ENCODE measurements at places on chromosomes 7 and 10.
A peak's percentile ranks its signal among the peaks of the same experiment; 100 is the strongest.

DNA sequence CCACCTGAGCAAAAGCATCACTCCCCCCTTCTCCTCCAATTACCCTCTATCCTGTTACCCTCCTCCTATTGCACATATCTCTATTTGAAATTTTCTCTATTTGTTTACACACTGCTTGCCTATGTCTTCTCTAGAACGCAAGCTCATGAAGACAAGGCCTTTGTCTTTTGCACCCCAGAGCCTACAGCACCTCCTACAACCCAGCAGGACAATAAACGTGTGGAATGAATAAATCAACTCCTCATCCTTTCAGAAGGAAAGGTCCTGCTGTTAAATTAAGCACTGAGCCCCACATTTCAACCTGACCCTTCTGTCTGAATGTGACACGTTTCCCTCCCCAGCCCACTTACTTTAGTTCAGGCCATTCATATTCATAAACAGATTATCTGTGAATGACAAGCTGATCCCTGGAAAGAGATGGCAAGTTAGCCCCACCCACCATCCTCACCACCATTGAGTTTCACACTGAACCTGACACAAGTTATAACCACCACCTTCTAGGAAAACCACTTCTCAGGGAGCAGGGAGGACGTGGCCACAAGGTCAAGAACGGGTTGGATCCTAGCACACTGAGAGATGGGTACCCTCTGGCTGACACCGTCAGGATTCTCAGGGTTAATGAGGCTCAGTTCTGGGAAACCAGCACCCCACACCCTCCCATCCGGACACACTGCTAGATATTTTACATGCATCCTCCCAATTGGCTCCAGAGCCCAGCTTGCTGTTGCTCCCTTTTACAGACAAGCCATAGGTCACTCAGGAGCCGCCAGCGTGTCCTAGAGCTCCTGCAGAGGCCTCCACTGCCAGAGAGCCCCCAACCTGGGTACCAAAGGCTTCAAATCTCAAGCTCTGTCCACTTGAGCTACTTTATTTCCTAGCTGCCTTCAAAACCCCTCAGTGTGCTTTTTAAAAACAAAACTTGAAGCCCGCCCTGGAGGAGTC lies 934 bp downstream of the PRTFDC1 start:
- DNase-seq, result no peak

DNA sequence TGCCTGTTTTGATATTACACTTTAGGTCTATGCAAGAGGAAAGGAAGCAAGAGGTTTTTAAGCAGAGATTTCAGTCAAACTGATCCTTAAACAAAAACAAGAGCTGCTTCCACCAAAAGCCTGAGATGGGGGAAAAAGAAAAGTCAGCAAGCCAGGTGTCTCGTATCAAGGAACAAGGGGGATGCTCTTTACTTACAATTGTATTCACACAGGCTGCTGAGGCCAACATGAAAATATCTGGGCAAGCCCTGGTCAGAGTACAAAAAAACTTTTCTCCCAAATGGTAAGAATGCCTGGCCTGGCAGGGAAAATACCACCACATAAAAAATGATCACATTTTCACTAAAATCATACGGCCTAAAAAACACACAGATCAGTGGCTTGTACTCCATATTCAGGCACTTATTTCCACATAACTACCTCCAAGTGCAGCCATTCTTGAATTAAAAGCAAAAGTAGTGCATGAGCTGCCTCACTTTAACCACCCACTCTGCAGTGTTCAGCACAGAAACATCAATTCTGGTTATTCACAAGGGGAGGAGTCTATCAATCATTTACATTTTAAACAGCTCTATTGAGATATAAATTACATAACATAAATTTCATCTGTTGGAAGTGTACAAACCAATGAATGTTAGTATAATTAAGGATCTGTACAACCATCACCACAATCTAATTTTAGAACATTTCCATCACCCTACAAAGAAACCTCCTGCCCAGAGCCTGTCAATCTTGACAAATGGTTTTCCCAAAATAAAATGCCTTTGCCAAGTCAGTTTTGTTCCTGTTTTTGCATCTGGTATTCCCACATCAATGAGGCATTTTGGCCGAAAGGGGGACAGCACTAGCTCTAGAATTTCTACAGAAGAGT lies 70.2 kb downstream of the GRB10 start:
- no peak for DNase-seq

DNA sequence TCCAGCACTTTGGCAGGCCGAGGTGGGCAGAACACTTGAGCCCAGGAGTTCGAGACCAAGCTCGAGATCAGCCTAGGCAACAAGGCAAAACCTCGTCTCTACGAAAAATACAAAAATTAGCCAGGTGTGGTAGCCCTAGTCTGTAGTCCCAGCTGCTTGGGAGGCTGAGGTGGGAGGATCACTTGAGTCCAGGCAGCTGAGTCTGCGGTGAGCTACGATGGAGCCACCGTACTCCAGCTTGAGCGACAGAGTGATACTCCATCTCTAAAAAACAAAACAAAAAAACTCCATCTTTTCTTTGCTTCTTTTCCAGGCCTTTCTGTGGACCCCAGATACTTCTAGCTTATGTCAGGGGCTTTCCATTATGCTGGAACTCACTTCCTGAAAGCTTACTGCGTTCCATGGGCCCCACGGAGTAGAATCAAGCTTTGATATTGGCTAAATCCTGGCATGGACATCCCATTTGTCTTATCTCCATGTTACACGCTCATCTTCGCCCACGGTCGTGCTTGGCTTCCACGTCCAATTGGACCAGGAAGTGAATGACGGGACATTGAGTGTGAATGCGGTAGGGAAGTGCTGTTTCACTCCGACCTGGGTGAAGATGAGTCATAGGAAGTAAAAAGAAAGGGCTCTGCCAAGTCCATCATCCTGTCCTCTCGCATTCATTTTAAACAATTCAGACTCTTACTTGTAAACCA lies 45.7 kb downstream of the FAM171A1 start:
- no peak for DNase-seq

GRCh38 chr7:17234398-17235031 lies 63.9 kb upstream of the AHR start:
- no peak for DNase-seq

DNA sequence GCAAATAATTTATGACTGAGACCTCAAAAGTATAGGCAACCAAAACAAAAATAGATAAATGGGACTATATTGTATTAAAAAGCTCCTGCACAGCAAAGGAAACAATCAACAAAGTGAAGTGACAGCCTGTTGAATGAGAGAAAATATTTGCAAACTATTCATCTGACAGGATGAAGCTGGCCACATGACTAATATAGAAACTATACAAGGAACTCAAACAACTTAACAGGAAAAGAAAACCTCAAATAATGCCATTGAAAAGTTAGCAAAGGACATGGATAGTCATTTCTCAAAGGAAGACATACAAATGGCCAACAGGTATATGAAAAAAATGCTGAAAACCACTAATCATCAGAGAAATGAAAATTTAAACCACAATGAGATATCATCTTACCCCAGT lies 245.1 kb downstream of the STK31 start:
- DNase-seq, result no peak

GRCh38 chr10:60028081-60028480 lies 121.7 kb upstream of the CCDC6 start:
- DNase-seq, result no peak

DNA sequence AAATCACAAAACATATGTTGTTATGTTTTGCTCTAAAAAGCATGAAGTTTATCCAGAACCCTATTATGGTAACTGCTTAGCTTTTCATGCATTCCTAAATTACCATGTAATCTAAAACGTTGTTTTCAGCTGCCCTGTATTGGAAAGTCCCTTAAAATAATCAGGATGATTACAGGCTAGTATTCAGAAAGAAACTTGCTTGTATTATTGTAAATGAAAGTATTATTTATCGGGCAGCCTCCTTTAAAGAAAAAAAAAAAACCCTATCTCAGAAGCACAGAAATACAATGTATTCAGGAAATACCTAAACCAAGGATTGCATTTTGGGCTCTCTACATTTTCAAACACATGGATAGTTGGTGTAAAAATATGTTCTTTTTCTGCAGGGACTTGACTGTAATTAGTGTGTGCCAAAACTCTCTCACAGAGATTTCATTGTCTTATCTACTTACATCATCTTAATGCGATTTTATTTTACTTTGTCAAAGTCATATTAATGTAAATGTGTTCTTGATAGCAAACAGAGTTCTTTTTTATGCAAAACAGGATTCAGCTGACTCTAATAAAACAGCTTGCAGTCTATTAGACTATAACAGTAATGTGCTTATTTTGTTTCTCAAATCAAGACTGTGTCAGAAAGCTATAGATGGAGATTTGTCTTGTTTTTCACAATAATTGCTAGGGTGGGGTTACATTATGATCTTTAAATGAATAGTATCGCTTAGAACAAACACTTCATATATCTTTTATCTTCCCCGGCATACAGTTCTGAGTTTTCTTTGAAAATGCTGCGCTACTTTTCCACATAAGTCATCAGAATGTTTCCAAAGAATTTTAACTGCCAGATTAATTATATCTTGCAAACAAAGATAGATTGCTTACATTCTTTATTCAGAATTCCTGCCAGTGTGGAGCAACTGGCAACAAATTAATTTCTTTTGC lies 65.3 kb upstream of the ARID5B start:
- no peak for DNase-seq

- peak; percentile 69 for DNase-seq
These were observed at the start of gene TRPV6 for GRCh38 chr7:142885311-142886230. Gene TRPV6 (minus strand): TSS chr7:142885745.

DNA sequence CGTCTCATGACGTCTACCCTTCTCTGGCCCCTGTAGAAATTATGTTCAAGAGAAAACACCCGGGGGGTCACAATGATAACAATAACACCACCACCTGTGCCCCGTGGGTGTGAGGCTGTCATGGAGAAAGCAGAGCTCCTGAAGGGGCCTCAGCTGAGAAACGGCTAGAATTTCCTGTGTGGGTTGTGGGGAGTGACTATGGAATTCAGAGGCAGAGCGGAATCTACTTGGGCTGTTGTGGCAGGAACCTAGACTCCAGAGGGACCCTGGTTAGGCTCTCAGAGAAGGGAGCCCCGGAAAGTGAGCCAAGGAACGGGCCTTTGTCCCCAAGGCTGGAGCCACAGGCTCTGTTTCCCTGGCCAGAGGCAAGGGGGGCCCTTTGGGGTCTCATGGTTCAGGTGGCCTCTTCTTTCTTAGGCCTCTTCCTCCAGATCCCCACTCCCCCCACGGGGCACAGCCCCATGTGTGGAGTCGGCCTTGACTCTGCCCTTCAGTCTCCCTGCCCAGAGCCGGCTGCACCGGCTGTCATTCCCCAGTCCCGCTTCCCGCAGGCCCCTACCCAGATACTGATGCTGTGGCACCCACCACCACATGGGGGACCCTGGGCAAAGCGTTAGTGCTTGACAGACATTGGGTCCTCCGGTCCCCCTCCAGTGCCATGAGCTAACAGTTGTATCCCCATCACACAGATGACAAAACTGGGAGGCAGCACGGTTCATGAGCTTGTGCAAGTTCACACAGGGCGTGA lies 6.5 kb upstream of the GIMAP8 start:
- DNase-seq, result no peak

- DNase-seq, result no peak
These were observed 9.5 kb upstream of the TLX1 start for GRCh38 chr10:101121654-101122031.

GRCh38 chr10:89129911-89130310 lies 77.2 kb downstream of the CH25H start:
- no peak for DNase-seq

- DNase-seq, result no peak
These were observed 20.6 kb downstream of the AZGP1 start for GRCh38 chr7:99955247-99955646.

GRCh38 chr10:4103603-4104002 lies 318.6 kb upstream of the KLF6 start:
- no peak for DNase-seq

- no peak for DNase-seq
These were observed 6.4 kb upstream of the RPP30 start for GRCh38 chr10:90865401-90865800.

GRCh38 chr10:117731121-117731791 lies 188.7 kb downstream of the EMX2 start:
- no peak for DNase-seq

GRCh38 chr10:86979977-86980448 lies 11.7 kb downstream of the ADIRF start:
- DNase-seq, result no peak

GRCh38 chr7:127922656-127923055 lies 108.6 kb downstream of the LRRC4 start:
- DNase-seq, result no peak

DNA sequence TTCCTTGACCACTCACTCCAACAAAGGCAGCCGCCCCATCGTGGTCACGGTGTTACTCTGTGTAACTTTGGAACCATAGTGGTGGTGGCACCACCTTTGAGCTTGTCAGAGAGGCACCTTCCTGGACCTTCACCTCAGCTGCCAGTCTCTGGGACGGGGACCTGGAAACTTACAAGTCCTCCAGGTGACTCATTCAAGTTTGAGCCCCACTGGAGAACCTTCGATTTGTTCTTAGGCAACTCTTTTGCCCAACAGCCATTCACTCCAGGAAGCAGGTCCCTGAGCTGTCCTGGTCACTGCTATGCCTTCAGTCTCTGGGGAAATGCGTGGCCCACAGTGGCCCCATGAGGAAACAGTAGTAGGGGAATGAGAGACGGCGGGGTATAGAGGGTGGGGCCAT lies 17.2 kb downstream of the STX1A start:
- no peak for DNase-seq

GRCh38 chr7:125747966-125748365 lies 818.3 kb upstream of the POT1 start:
- DNase-seq, result no peak

- no peak for DNase-seq
These were observed 253.9 kb downstream of the PPP1R3A start for GRCh38 chr7:113664867-113665266.

DNA sequence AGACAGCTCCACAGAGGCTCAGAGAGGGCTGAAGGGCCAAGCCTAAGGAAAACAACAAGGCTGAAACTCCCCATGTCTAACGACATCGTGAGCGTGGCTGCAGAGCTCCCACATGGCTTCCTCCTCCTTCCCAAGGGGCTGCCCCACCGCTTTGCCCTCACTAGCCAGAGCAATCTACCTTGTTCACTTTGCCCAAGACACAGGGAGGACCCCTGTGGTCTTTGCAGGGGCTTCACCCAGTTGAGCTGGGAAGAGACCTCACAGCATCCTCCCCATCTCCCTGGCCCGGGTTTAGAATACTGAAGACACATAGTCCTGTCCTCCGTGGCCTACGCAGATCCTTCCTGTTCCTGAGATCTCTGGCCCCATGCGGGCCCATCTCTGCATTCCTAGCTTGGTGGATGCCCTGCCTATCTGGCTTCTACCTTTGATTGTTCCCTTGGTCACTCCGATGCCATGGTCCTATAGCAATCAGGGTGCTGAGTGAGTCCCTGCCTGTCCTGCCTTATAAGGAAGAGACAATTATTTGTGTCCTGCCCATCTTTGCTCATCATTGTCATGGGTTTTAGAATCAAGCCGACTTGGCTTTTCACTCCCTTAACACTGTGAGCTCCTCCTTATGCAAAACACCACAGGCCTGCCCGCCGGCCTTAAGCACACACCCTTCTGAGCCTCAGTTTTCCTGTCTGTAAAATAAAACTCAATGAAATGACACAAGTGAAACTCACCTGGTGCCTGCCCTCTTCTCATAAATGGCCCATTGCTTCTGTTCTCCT lies 73.2 kb downstream of the PARP12 start:
- DNase-seq, result peak; percentile 40

DNA sequence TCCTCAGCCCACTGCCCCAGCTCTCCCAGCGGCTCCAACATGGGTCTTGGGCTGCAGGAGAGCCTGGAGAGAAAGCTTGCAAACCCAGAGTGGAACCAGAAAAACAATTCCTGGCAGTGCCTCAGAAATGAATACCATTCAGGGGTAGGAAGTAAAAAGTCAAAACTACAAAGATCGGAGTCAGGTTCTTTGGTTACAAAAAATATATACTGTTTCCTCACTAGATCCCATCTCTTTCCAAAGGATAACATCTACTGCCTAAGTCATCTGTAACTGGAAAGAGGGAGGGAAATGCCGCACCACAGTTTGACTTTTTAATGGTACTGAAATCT lies 14.9 kb downstream of the CREB3L2 start:
- DNase-seq, result no peak
